ENCODE measurements at places on chromosomes 4 and X. TPM values are rescaled to one million over a fixed set of nuclear protein-coding genes. Genes with fewer than 3 reads are reported as not detected.

Gene TRO
- not detected for total RNA-seq

Gene MAGEC1
- not detected for total RNA-seq

Gene CLDN22
- not detected for total RNA-seq

Gene RNF128
- total RNA-seq: not detected

Gene SPANXA2
- not detected for total RNA-seq

Gene MAGEB10
- total RNA-seq: not detected

Gene TEX13D
- total RNA-seq: not detected

Gene TKTL2
- total RNA-seq: not detected

Gene ZNF157
- 1.4 TPM for total RNA-seq

Gene TADA2B
- 20.3 TPM for total RNA-seq

Gene NLRP2B
- not detected for total RNA-seq

Gene LRIT3
- total RNA-seq: 0.11 TPM

Gene OPHN1
- total RNA-seq: not detected

Gene TLL1
- total RNA-seq: 2.9 TPM

Gene IL21
- not detected for total RNA-seq

Gene ADGRG4
- total RNA-seq: not detected

Gene TRIM60
- total RNA-seq: not detected

Gene NSUN7
- 0.31 TPM for total RNA-seq

Gene NKX3-2
- total RNA-seq: 0.63 TPM

Data from OCI-LY7 (cell line).